B cell (primary cell): ENCODE measurements at places on chromosomes 3 and 15.

GRCh38 chr3:56269755-56270535 is 198.3 kb downstream of the ERC2 start:
- DNase-seq: no peak

GRCh38 chr15:35443376-35443775 is 102.6 kb downstream of the DPH6 start:
- DNase-seq: no peak

GRCh38 chr3:52846432-52846965 is 11.7 kb upstream of the MUSTN1 start:
- DNase-seq: no peak

DNA sequence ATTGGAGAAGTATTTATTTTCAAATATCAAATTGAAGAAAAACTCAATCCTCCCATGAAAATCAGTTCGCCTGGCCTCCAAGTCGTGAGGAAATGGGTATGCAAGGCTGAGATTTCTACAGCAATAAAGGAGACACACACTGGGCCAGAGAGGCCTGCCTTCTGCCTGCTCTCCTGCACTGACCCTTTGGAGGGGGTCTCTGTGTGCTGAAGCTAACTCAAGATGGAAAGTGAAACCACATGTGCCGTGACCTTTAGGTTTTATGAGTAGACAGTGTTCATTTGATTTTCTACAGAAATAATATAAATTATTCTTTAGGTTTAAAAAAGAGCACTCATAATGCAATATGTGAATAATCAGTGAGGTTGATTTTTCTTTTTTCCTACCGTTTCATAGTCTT is 11.9 kb upstream of the SLC22A13 start:
- DNase-seq: no peak

DNA sequence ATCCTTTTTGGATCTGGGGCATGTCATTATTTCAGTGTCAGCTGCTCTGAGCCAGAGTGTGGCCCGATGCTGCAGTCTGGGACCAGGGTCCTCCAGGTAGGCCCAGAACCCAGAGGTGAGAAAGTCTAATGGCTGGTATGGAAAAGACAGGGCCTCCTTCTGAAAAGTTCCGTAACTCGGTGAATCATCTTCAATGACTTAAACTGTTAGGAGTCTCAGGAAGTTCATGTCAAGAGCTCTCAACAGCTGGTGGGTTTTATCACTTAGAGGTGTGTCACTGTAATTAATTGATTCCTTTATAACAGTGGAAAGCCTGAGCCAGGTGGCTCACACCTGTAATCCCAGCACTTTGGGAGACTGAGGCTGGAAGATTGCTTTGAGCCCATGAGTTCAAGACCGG is 28.5 kb upstream of the PDE8A start:
- DNase-seq: no peak

DNA sequence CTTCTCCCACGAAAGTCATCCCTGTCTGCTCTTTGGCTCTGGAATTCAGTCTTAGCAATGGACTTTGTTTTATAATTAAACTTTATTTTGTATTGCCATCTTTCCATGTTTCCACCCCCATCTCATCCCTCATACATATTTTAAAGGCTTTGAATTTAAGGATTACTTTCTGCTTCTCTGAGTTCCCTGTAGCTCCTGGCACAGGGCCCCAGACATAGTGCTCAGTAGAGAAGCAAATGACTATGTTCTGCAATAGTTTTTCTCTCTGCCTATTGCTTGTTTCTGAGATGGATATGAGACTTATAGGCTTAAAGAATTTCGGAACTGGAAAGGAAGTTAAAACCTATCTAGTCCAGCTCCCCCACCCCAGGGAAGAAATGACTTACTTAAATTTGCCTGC is 197.0 kb downstream of the LPP start:
- no peak for DNase-seq

DNA sequence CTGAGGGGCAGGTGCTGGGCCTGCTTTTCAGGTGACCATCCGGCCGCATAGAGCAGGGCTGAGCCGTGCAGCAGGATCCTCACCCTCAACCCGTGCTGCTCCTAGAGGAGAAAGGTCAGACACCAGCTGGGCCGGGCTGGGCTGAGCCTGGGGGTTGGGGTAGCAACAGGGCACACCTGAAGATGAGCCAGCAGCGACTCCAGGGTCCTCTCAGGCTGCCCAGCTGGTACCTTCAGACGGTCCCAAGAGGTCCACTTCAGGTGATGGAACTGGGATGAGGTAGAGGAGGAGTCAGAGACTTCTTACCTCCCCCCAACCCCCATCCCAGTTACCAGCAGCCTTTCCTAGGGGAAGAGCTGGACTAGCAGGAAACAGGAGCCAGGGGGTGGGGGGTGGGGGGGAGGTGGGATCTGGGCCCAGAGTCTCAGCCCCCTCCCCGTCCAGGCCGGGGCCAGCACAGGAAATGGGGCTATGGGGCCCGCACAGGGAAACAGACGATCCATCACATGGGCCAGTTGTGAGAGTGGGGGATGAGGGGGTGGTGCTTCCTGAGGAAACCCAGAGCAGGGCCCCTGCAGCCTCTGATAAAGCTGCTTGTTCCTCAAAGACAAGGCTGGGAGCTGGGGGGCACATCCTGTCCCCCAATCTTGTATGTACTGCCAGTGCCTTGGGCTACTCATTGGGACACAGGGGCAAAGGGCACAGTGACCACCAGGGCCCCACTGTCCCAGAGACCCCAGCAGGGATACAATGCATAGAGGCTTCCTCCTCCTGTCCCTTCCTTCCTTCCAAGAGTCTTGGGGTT is 3.0 kb downstream of the INKA1 start:
- peak; percentile 66 for DNase-seq

- DNase-seq: no peak
These were observed 29.1 kb downstream of the SLC6A1 start for GRCh38 chr3:11021611-11022011.

- peak; percentile 62 for DNase-seq
These were observed 534 bp downstream of the FRMD5 start for GRCh38 chr15:44194323-44195150.

DNA sequence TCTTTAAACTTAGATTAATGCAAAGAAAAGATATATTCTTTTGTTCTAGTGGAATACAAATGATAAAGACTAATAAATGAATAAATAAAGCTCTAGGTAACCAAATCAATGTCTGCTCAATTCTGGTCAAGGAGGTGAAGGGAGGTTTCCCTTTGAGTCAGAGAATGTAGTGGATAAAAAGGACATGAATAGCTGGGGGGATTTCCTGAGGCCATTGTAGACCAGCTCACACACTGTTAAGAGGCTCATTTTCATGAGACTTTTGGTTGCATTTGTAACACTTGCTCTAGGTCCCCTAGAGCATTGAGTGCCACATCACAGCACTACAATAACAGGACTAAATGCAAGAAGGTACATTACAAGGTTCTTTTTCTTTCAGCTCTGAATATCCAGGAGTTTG is 170.7 kb downstream of the TIGIT start:
- peak; percentile 31 for DNase-seq

DNA sequence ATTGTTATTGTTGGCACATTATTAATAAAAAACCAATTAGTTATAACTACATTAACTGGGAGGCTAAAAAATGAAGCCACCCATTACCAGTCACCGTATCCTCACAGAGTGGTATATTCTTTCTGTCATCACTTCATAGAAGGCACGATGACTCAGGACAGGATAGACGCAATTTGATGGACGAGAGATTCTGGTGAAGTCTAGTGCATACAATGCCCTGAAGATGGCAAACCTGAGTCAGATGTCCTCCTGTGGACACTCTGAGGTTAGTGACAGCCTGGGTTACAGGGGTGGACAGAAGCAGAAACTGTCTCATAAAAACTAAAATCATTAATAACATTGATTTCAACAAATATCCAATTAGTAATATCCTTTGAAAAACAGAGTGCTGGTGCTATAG is 150.3 kb downstream of the SLC9A9 start:
- no peak for DNase-seq
